Stimulated activated CD8-positive, alpha-beta memory T cell treated with anti-CD3 and anti-CD28 coated beads, Interleukin-7, amount 100 ng/mL, for 48 hours (primary cell): ENCODE measurements at places on chromosomes 4 and X.

- DNase-seq = no peak
Measured at GRCh38 chr4:38664706-38665401, 855 bp downstream of the KLF3 start.

GRCh38 chrX:119502727-119503483 lies 34.7 kb downstream of the SLC25A5 start:
- no peak for DNase-seq

DNA sequence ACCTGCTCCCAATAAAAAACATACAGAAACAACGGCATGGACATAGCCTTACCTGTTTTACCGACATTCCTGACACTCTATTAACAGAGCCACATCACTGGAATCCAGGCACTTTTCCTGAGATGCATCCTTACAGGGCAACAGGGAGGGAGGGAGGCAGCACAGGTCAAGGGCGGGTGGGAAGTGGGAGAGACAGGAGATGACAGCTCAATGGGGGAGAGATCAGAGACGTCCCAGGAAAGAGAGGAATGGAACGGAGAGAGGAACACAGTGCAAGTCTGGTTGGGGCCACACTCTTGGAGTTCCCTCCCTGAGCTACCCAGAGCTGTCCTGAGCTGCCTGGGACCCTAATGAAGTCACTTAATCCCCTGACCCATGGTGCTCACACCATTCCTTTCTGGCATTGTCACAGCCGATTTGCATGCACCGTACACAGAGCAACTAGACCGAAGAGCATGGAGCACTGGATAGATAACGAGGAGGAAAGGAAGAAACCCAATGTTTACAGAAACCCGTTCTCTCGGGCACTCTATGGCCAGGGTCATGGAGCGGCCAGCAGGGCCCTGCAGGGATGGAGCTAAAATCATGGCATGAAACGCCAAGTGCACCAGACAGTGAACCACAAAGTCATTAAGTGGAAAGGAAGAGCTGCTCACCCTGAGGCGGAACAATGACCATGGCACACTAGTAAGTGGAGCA lies 93.1 kb downstream of the NSUN7 start:
- no peak for DNase-seq

GRCh38 chr4:52982255-52982945 lies 120.3 kb downstream of the RASL11B start:
- DNase-seq = no peak

- DNase-seq = no peak
Measured at GRCh38 chrX:120999413-120999812, 13.9 kb upstream of the CT47A1 start.

GRCh38 chr4:17195461-17196275 lies 297.2 kb upstream of the LDB2 start:
- DNase-seq = no peak

DNA sequence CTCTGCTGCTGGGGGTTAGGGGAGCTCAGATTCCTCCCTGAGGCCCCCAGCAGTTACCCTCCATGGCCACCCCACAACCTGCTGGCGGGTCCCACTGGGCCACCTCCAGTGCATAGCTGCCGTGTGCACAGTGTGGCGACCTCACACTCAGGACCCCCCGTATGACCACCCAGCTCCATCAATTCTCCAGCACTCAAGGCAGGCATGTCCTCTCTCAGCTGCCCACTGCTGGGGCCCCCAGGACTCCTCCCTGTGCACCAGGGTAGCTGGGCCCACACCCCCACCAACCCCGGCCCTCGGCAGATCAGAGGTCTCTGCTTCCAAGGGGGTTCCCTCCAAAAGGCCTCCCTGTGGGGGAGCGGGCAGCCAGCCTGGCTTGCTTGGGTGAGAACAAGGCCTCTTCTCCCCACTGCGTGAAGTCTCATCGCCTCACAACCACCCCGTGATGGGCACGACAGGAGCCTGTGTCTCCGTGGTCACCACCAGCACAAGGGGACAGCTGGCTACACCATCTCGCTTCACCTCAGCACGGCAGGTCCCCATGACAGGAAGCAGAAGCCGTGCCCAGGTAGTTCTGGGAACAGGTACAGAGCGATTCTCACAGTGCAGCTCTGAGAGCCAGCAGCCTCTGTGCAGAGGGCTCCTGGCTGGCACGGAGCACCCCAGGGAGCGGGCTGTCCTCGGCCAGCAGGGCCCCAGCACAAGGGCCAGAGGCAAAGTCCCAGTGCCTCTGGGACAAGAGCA lies 4.6 kb upstream of the HAUS3 start:
- DNase-seq = no peak

GRCh38 chrX:36071061-36071460 lies 151.5 kb downstream of the CFAP47 start:
- DNase-seq = no peak

DNA sequence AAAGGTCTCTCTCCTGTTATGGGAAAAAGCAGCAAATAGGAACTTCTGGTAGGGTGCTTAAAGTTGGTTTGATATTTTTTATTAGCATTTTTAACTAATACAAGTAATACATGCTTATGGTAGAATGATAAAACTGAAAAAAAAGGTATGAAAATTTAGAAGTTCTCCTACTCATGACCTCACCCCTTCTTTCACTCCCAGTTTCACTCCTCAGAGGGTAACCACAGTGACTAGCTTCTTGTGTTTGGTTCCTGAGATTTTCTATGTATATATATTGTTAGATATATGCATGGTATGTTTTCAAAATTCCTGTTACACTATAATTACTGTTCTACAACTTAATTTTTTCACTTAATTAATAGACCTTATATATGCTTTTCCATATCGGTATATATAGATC lies 66.5 kb downstream of the AR start:
- DNase-seq = no peak

DNA sequence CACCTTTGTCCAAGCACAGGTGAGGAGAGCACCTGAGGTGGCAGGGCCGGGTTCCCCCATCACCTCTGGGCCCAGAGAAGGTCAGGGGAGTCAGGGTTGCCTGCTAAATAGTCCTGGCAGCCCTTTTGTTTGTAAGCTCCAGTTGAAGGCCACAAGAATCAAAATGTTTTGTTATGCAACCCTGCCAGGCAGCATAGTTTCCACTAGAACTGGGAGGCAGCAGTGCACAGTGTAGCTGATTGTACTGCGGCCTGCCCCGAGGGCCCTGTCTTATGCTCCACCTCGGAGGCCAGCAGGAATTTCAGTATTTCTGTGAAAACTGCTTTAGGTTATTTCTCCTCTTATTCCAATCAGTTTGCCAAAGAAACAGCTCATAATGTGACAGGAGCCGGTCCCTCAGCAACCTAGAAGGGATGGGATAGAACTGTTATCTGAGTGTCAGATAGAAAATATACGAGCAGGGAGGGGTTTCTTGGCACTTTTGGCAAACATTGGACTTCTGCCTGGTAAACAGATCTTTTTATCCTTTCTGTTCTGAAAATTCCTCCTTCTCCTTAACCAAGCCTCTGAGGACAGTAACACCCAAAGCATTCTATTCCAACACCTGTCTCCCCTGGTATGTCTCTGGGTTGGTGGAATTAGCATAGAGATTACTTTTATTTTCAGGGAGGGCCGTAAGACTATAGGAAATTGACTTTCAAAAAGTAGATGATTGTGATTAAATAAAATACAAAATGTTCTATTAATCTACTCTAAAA lies 93.6 kb downstream of the LNX1 start:
- no peak for DNase-seq

GRCh38 chr4:111562826-111563225 lies 582.4 kb upstream of the FAM241A start:
- DNase-seq = no peak

- DNase-seq = no peak
Measured at GRCh38 chrX:101171883-101172400, 47.6 kb upstream of the DRP2 start.

GRCh38 chr4:16480011-16480410 lies 253.7 kb upstream of the TAPT1 start:
- DNase-seq = no peak

- no peak for DNase-seq
Measured at GRCh38 chr4:111959222-111959621, 186.0 kb upstream of the FAM241A start.

- DNase-seq = no peak
Measured at GRCh38 chr4:122968227-122968812, 45.9 kb upstream of the NUDT6 start.

DNA sequence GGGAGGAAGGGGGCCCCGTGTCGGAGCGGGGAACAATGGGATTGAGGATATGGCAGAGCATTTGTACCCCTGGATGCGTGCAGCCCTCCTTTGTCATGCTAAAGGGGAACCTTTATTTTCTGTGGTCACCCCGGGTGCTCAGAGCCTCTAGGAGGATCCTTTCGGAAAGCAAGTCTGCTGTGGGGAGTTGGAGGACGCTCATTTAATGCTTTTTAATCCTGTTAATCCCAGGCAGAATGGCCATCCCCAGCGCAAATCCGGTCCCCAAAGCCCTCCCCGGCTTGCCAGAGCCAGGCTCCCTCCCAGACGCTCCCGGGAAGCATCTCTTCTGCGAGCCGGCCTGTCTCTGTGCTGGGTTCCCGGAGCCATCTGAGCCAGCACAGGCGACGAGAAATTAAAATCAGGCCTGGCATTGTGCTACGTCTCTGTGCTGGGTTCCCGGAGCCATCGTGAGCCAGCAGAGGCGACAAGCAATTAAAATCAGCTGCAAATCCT lies 113.2 kb upstream of the PPP2R3B start:
- no peak for DNase-seq

- DNase-seq = no peak
Measured at GRCh38 chrX:137362583-137362982, 203.3 kb upstream of the ZIC3 start.

- no peak for DNase-seq
Measured at GRCh38 chr4:42359711-42360110, 37.6 kb upstream of the SHISA3 start.

- DNase-seq = no peak
Measured at GRCh38 chrX:37926700-37927099, 79.3 kb upstream of the DYNLT3 start.

DNA sequence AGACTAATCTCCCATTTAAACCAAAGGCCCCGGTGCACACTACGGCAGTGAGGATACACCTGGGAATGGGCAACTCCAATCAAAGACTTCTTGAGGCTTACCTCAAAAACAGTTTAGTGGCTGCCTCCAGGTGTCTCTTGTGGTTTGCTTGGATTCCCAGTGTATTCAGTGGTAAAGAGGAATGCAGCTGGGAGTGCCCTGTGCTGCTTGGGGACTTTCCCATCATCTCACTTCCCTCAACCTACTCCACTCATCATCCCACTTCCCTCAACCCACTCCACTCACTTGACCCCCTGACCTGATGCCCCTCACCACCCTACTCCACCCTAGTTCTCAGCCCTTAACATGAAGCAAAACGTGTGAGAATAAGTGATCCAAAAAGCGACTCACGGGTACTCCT lies 177.3 kb upstream of the ETNPPL start:
- DNase-seq = no peak
